ENCODE measurements at places on chromosomes 6 and 20.
A peak's percentile ranks its signal among the peaks of the same experiment; 100 is the strongest.

GRCh38 chr6:11317885-11318771 lies 85.7 kb upstream of the NEDD9 start:
- DNase-seq, result peak; percentile 75

- no peak for DNase-seq
Observed at GRCh38 chr6:16082361-16082760, 46.5 kb upstream of the MYLIP start.

DNA sequence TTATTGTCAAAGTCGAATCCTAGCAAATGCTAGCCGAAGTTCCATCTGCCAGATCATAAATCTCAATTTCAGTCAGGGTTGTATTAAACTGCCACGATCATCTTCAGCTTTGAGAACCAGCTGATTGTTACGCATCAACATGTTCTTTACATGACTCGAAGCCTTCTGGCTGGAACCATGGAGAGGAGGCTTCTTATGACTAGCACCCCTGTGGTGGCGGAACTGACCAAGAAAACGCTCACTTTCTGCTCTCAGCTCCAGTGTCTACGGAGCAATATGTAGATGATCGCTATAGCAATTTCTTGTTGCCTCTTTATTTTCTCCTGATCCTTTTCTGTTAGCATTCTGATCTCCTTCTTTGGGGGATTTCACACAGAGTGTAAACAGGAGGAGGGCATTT lies 479.4 kb upstream of the SLC35B3 start:
- DNase-seq, result no peak

- DNase-seq, result peak; percentile 69
Observed at GRCh38 chr6:116010790-116011401, 49.8 kb downstream of the FRK start.

DNA sequence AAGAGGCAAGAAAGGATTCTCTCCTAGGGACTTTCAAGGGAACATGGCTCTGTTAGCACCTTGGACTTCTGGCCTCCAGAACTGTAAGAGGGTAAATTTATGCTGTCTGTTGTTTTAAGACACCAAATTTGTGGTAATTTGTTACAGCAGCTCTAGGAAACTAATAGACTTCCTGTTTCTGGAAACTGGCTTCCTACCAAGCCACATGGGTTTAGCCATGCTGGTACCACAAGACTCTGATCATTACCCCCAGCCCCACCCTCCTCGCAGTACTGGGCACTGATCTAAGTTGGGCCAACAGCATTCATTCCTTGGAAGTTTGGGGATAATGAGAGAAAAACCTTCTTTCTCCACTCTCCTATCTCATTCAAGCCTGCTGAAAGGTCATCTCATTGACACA lies 109.5 kb upstream of the SMLR1 start:
- no peak for DNase-seq

- DNase-seq, result no peak
Observed at GRCh38 chr6:72936766-72937559, 288.3 kb downstream of the KHDC1L start.
